NCI-H1436 treated with DMSO at 0.1 percent for 48 hours (cell line): ENCODE measurements at places on chromosomes 12 and 14.

GRCh38 chr12:52139579-52140062, 52.2 kb downstream of the KRT80 start:
- peak; percentile 43 for DNase-seq

DNA sequence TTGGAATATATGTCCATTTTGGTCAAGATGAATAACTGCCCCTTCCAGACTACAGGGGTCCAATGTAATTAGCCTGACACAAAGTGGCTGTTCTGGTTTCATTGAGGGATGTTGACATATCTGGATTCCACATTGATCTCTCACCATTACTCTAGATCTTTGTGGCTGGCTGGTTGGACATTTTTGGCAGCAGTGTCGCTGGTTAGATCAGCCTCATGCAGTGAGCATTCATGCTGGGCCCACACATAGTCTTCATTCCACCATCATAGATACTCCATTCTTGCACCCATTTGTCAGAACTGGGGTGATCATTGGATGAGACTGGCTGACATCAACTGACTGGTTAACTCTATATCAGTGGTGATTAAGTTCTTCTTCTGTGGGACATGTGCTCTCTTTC, 74.4 kb downstream of the MGST1 start:
- no peak for DNase-seq

GRCh38 chr12:87728931-87729593, 300.1 kb downstream of the C12orf50 start:
- no peak for DNase-seq

GRCh38 chr12:30026621-30027234, 243.0 kb upstream of the TMTC1 start:
- DNase-seq: no peak

DNA sequence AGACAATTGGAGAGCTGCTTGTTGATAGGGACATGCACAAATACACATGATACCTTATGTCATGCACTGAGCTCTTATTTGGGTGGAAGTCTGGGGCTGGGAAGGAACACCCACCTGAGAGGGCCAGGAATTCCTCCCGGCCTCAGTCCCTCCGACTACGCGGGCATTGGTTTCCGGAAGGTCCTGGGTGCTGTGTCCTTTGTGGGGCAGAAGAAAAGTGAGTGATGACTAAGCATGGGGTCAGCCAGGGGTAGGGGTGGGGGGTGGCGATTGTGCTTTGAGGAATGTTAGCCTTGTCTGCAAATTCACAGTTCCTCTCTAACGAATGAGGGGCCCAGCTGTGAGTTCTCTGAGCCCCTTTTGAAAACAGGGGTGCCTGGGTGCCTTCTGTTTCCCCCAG, 798 bp downstream of the CELA1 start:
- no peak for DNase-seq

DNA sequence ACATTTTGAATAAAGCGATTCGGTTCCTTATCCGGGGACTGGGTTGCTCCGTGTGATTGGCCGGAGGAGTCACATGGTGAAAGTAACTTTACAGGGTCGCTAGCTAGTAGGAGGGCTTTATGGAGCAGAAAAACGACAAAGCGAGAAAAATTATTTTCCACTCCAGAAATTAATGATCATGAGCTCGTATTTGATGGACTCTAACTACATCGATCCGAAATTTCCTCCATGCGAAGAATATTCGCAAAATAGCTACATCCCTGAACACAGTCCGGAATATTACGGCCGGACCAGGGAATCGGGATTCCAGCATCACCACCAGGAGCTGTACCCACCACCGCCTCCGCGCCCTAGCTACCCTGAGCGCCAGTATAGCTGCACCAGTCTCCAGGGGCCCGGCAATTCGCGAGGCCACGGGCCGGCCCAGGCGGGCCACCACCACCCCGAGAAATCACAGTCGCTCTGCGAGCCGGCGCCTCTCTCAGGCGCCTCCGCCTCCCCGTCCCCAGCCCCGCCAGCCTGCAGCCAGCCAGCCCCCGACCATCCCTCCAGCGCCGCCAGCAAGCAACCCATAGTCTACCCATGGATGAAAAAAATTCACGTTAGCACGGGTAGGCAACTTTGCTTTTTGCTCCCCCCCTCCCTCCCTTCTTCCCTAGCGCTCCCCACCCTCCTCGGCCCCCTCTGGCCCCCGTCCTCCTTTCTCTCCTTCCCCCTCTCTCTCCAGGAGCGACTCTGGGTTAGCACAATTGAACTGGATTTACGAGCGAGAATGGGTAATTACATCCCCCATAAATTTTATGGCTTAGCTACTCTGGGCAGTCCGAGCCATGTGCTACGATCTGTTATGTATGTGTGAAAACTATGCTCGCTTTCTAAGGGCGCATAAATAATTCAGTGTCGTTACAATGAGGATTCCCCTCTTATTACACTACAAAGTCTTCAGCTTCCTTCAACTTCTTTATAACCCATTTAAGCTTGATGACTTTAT, at the start of gene HOXC4:
HOXC4 (plus strand) TSS at position 85 of the 991 bp plus-strand sequence; CDS start at position 173, 88 bp downstream.
- DNase-seq: no peak

GRCh38 chr12:117884161-117884560, 84.6 kb downstream of the KSR2 start:
- no peak for DNase-seq

DNA sequence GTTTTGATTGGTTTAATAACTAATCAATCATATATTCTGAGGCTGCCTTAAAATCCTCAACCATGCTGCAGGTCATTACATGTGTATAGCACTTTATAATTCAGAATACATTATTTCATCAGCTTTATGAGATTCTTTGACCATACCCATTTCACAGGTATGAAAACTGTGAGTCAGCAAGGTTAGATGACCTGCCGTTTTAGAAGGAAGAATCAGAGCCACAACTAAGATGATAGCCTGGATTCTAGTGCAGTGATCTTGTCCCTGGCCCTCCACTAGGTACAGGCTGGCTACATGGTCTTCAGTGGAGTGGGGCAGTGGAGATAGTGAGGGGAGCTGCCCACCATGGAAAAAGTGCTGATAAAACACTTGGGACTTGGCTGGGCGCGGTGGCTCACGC, 154.4 kb upstream of the MAX start:
- no peak for DNase-seq

DNA sequence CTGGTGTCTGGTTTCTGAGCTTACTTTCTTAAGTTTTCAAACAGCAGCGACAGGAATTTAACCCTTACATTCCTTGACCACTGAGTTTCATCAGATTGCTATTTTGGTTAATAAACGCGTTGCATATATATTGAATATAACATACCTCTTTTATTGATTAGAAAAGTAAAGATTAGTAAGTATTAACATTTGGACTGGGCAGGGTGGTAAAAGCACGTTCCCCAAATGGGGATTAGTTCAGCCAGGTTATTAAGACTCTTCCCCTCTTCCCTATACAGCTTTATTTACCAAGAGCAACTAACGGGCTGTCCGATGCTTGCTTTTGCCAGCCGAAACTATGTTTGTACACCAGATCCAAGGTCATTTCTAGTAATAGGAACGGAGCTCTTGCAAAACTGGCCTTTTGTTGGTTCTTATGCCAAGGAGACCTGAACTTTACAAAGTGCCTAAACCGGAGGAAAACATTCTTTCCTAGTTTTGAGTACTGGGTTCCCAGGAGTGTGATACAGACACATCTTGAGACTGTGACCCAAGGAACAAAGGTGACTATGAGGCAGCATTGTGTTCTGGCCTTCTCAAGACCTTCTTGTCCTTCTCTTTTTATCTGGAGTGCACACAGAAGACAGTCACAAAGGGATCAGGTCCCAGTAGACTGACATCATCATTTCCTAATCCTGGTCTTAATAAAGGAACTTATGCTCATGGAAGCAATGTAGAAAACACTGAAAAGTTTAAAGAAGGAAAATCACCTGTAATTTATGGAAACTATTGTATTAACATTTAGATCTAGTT, 2.6 kb downstream of the GLRX5 start:
- DNase-seq: no peak

DNA sequence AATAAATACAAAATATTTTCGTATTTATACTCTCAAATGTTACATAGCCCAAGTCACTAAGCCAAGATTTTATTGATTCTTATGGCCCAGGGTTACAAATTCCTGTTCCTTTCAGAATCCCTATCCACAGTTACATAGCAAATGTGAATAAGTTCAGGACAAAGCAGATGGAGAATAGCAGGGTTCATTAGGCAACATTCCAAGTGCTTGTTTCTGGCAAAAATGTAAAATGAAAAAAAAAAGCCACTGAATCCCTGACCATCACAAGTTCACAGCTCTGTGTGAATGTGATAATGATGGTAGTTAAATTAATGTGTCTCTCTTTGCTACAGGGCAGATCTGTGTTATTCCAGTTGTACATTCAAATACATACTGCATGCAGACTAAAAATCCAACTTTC, 74.6 kb downstream of the KCNC2 start:
- no peak for DNase-seq

DNA sequence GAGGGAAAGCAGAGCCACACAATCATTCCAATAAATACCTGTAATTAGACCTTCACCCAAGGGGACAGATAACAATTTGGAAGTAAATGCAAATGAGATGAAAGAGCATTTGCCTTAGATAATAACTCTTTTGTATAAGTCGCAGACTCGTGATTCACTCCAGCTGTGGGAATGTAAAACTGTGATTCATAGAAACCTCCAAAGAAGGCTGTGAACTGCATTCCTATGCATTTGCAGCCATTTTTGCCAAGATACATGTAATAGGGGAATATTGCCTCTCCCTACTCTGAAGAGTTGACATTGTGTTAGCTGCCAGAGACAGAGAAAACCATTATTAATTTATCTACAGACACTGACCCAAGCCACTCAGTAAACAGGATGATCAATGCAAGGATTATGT, 181.9 kb upstream of the ARHGAP5 start:
- DNase-seq: no peak

DNA sequence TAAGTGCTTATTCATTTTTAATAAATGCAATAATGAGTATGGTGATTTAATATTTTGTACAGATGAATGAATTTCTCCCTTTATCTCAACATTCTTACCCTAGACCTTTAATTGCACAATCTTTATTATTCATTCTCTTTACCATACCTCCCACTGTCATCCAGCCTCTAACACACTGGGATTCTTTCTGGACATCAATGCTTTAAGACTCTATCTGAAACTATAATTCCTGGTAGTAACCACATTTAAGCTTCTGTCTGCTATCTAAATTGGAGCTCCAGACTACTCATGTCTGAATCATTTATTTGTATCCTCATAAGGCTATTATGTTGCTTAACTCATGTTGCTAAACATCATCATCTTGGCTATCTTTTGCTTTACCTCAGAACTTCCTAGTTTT, 270.2 kb downstream of the ALG10B start:
- no peak for DNase-seq

GRCh38 chr12:120844768-120845449, 59.2 kb downstream of the SPPL3 start:
- DNase-seq: no peak

GRCh38 chr12:57724003-57724935, 14.3 kb downstream of the AGAP2 start:
- DNase-seq: no peak

DNA sequence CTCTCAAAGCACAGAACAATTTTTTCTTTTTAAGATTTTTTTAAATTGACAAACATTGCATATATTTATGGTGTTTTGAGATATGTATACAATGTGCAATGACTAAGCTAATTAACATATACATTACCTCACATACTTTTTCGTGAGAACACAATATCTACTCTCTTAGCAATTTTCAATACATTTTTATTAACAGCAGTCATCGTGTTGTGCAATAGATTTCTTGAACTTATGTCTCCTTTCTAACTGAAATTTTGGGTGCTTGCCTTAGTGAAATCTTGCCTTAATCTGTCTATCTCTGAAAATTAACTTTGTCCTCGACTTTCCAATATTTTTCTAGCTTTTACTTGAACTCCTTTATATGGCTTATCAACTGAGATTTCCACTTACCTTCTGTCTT, 6.8 kb downstream of the OR10A7 start:
- DNase-seq: no peak

GRCh38 chr12:38153737-38154061, 162.9 kb upstream of the ALG10B start:
- DNase-seq: no peak

GRCh38 chr12:118641249-118641648, 264.9 kb downstream of the SUDS3 start:
- no peak for DNase-seq

DNA sequence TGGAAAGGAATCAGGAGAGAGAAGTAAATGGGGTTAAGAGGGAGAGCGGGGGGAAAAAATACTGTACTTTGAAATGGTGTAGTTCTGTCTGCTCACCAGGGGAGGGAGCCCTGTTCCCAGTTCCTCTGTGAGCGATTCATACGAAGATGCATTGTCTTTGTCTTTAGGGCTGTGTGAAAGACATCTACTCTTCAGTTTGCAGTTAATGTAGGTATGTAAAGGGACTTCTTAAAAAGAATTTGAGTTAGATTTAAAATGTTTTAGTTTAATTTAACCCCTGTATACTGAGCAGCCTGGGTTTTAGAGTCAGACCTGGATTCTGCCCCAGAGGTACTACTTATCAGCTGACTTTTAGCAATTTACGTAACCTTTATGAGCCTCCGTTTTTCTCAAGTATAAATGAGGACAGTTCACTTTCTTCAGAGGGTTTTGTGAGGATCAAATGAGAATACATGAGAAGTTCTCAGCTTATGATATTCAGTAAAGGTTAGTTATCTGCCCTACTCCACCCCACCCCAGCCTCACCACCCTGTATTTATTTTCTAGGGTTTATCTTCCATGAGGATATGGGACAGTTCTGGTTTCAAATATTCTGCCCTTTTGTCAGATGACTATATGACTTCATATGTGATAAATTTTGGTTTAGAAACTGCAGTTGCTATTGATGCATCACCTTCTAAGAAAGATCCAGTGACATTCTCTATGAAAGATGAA, 82.5 kb upstream of the EVL start:
- no peak for DNase-seq

DNA sequence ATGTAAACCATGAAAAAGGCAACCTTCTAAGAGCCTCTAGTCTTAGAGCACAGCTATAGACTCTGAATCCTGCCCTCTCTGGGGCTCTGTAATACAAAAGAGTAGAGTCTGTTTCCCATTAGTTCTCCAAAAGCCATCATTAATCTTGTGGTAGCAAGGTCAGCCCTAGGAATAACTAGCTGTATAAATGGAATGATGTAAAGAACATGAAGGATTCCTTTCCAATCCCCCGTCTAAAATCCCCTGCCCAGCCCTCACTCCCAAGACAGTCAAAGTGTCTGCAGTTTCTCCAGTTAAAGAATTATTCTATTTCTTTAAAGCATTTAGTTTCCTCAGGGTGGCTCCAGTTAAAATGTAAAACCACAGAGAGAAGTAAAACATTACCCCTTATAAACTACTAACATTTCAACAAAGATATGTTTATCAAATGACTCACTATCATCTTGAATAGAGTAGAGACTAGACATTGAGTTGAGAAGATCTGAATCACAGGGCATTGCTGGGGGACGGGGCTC, 104.2 kb downstream of the ST8SIA1 start:
- DNase-seq: no peak

DNA sequence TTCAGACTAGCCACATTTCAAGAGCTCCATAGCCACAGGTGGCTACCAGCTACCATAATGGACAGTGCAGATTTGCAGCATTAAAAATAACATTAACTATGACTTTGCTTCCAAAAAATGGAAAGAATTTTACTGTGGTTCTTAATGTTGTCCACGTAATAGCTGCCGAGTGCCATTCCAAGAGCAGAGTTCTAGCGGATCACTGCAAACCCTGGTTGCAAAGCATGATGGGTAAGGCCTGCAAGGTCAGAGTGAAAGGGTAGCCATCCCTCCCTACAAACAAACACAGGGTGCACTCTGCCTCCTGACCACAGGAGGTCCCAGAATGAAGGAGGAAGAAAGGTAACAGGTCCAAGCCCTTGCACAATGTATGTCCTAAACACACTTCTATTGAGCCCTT, 157.6 kb downstream of the DPF3 start:
- DNase-seq: no peak

- no peak for DNase-seq
These were observed 87.8 kb downstream of the DDX51 start for GRCh38 chr12:132056320-132056719.
